Stimulated activated CD4-positive, alpha-beta T cell treated with anti-CD3 and anti-CD28 coated beads, Interleukin-1b, Interleukin-23, amount 100 ng/mL, for 24 hours (primary cell): ENCODE measurements at places on chromosomes 2 and 18.
A peak's percentile ranks its signal among the peaks of the same experiment; 100 is the strongest.

- DNase-seq: no peak
These were observed 66.0 kb upstream of the ITGA6 start for GRCh38 chr2:172361360-172361759.

- DNase-seq: no peak
These were observed 7.3 kb downstream of the PLA2R1 start for GRCh38 chr2:160054984-160055725.

DNA sequence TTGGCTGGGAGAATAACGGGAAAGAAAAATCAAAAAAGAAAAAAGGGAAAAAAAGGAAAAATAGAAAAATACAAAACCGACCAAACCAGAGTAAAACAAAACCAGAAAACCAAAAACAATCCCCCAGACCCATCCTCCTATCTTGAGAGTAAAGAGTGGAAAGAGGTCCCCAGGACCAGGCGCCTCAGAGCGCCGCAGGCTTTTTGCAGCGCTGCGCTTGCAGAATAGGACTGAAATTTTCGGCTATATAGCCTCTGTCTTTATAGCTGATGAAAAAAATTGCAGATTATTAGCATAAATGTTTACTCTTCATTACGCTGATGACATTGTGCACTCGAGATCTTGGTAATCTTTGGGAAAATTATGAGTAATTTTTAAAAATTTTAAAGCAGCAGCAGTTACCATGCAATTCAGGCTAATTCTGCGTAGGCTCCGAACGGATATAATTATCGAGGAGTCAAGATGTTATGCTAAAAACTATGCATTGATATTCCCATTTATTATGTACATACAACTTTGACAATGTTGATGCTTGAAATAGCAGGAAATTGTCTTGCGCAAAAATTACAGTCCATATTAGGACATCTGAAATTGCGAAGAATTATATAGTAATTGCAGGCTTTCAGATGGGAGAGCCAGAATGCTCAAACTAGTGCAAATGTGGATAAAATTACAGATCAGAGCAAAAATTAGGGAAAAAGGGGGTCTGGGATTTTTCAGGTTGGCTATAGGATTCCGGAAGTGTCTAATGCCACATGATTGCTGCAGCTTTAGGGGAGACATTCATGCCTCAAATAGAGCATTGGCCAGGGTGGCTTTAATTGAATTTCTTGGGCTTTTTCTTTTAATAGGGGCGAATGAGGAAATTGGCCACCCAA is 8.3 kb downstream of the DLX1 start:
- no peak for DNase-seq

GRCh38 chr18:35971661-35972196 is 750 bp upstream of the RMP24 start:
- DNase-seq: no peak

- no peak for DNase-seq
These were observed 76.6 kb downstream of the TGOLN2 start for GRCh38 chr2:85251070-85251616.

- DNase-seq: peak; percentile 77
These were observed 85.5 kb downstream of the HS6ST1 start for GRCh38 chr2:128232965-128233789.

DNA sequence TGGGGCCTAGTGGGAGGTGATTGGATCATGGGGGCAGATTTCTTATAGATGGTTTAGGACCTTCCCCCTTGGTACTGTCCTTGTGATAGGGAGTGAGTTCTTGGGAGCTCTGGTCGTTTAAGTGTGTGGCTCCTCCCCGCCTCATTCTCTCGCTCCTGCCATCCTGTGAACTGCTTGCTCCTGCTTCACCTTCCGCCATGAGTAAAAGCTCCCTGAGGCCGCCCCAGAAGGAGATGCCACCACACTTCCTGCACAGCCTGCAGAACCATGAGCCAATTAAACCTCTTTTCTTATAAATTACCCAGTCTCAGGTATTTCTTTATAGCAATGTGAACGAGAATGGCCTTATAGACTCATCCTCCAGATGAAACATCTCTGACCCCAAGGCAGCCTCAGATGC is 101.5 kb downstream of the KCNF1 start:
- no peak for DNase-seq

DNA sequence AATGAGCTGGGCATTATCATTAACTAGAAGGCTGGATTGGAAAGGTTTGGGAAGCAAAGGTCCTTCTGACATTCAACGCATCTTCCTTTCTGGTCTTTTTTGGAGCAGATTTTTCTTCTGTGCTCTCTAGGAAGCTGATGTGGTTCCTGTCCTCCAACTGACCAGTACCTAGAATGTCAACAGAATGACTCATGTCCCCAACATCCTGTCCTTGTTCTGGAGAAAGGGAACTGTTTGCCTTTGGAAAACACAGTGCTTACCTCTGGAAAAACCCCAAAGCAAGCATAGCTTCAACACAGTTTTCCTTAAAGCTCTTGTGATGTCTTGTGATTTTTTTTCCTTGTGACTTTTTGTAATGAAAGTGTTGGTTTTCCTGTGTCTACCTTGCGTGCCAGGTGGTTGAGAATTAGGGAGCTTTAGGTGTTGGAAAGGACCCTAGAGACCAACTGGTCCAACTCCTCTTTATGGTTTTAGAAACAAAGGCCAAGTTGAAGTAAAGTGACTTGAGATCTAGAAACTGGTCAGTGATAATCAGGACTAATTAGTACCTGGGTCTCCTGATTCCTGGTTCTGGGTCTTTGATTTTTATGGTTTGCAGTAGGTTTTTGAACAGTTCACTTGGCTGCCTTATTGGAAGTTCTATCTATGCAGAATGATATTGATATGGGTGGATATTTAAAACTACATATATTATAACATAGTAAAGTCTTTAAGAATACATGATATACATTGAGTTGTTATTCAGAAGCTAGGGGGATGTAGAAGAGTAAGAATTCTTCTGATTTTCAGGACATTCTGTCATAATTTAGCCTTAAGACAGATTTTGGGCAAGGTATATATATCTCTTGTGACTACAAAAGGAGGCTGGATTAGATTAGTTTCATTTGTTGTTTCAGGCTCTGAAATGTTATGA is 70.5 kb downstream of the FMNL2 start:
- no peak for DNase-seq

DNA sequence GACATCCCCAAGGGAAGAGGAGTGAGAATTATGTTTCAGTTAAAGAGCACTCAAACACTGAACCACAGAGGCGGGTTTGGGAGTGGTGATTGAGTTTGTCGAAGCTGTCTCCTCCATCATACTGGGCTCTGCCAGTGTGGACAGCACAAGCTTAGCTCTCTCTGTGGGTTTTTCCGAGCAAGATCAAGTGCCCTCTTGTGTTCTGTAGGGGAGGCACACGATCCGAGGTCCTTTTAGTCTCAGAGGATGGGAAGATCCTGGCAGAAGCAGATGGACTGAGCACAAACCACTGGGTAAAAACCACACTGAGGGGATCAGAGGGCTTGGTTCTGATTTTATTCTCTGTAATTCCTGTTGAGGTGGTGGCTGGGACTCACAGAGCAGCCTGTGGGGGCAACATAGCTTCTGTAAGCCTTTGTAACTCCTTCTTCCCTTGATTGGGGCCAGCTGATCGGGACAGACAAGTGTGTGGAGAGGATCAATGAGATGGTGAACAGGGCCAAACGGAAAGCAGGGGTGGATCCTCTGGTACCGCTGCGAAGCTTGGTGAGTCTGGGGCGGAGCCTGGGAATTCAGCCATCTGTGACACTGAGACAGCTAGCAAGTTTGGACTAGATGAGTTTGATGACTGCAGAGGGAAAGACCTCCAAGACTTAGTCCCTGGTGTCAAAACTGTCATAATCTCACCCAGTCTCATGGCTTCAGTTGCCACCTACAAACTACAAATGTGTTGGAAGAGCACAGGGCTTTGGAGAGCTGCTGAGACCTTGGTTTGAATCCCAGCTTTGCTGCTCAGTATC is 2.0 kb downstream of the NAGK start:
- no peak for DNase-seq

- no peak for DNase-seq
These were observed 276.4 kb downstream of the ALK start for GRCh38 chr2:29644949-29645348.

GRCh38 chr2:151315381-151315903 is 26.0 kb upstream of the NMI start:
- DNase-seq: no peak

DNA sequence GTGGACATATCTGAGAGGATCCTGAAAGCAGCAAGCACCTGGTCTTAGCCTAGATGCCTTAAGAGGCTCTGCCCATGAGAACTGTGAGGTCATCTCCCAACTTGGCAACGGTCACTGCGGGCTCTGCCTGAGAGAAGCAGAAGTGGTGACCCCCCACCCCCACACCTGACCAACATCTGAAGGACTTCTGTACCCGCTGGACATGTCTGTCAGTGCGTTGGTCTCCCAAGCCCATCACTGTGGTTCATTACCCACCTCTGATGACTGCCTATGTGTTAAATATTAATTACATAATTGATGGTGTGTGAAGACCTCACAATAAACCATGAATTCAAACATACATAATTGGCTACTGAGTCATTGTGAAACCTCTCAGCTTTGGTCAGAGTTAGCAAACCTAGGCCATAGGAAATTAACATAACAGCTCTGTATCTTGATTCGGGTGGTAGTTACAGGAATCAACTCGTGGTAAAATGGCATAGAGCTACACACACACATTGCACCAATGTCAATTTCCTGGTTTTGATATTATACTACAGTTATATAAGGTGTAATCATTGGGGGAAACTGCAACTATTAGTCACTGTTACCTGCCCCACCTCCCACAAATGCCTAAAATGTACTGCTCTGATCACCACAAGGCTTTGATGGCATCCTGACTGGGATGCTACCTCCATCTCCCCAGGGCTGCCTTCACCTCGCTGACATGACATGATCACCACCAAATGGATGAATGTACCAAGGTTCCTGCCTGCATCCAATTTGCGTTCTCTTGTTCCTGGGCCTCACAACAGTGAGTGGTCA is 4.3 kb upstream of the GALNT1 start:
- DNase-seq: no peak

DNA sequence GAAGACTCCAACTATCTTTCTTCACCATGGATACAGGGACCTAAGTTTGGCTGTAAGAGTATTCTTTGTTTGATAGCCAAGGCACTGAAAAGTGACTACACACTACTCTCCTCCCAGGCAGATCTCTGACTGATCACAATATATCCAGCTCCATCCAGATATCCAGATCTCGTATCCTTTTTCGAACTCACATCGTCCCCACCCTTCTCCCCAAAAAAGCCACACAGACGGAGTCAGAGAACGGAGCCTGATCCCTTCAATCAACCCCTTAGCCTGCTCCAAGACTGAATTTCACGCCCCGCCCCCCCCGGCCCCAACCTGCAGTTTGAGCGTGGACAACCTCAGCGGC is 533 bp downstream of the DHX57 start:
- peak; percentile 0 for DNase-seq

- DNase-seq: no peak
These were observed 34.6 kb upstream of the RAB1A start for GRCh38 chr2:65164426-65164891.

DNA sequence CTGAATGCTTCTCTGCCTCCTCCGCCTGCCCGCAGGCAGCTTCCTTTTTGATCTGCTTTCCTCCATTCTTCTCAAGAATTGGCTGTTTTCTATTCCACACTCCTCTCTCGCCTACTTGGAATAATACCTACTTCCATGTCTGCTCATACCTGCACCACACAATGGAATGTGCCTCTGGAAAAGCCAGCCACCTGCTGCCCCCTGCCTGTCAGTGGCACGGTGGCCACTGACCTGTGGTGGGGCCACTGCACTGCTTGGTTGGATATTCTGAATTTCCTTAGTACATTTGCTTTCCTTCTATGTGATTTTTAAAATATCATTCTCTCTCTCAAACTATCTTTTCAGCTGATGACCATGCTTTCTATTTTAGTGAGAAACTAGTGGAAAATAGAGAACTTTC is 406.9 kb downstream of the DCDC2C start:
- DNase-seq: no peak

DNA sequence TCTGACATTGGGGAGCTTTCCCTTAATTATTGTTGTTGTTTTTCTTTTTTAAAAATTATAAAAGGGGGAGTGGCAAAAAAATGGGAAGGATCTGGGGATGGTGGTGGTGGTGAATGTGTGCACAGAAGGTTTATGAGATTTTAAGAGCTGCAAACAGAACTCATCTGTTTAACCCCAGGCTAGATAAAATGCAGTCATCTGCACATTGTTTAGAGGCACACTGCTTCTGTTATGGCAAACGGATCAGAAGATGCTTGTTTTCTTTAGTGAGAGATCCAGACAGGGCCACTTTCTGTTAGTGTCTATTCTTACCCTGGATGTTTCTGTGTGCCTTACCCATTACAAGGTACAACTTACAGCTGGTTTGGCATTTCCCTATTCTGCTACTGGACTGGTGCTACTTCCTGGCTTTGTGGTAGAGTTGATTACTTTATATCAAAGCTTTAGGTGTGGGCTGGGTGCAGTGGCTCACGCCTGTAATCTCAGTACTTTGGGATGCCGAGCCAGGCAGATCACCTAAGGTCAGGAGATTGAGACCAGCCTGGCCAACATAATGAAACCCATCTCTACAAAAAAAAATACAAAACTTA is 68.2 kb upstream of the NRP2 start:
- DNase-seq: no peak

- no peak for DNase-seq
These were observed 12.7 kb upstream of the MAPRE2 start for GRCh38 chr18:35028536-35028935.

DNA sequence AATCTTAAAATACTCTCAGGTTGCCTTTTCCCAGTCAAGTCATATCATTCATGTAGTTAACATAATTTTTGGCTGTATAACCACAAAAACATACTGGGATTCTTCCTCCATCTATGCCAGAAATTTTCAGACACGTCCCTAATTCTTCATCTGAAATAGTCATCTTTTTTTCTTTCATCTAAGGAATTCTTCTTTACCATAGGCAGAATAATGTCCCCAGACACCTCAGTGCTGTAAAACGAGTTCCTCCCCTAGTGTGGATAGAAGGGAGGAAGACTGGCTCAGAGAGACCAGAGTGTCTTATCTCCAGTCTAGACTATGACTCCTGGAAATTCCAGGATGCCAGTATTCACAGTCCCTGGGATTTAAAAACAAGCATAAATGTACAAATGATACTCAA is 127.8 kb downstream of the MREG start:
- DNase-seq: no peak

DNA sequence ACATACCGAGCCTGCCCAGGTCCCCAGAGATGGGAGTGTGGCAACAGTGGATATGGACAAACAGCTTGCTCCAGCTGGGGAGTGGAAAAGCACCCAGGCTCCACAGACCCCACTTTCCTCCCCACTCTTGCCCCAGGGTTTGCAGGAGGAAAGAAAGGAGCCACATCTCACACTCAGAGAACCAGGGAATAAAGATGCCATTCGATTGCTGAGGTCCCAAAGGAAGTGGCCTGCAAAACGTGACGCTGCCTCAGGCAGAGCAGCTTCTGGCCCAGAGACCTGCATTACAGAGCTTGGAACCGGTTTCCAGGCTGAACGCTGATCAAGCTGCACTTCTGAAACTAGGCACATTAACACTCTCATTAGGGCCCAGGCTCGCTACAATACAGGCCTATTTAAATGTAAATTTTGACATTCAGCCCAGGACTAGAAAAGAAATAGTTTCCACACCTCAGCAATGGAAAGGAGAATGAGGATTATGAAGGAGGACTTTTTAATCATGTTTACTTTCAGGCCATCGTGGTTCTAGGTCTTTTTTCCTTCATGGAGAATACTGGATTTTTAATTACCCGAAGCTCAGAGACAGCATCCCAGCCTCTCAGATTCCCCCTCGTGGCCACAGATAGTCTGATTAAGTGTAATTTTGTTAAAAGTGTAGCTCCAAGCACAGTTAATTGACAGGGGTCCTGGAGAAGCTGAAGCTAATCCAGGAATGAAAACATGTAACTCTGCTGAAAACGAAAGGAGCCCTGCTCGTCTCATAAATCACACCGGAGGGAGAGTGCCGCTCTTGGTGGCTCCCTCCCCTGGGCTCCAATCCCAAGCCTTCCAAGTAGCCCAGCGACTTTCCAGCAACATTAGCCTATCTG is 221.3 kb upstream of the RAB6C start:
- DNase-seq: no peak
